ENCODE measurements at places on chromosomes 2 and 18.

GRCh38 chr2:206557321-206557720 is 85.0 kb upstream of the FAM237A start:
- DNase-seq = no peak

DNA sequence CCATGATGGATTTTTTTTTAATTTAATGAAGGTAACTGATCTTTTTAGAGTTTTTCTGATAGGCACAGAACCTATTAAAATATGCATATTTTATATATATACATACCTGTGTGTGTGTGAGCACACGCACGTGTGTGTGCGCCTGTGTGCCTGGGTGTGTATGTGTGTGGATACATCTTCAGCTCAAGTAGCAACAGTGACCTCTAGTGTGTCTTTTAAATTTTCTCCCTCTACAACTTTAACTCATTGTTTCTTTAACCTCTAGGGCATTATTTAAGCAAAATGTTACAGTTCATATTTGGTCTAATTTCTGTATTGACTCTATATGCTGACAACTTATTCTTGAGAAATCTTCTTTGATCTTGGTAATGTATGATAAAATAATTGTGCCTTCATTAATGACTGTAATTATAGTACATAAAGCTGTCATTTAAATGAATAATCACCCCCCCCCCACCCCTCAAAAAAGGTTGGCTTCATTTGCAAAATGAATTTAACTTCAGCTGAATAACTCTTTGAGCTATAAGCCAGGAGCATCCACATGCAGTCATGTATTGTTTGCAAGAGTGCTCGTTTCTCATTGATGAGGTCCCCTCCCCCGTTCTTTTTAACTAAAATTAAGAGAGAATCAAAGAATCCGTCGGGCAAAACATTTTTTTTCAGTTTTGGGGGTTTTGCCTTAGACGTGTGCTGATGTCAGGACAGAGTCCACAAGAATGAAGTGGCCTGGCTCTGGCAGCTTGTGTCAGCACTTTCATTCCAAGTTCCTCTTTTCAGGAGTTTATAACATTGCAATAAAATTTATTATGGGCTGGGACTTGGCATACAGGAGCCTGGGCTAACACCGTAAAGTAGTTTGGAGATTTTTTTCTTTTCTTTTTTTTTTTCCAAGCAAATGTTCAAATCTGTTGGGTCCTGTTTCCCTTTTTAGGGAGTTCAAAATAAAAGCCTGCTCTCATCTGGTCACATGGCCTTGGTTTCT is 80.0 kb downstream of the ETAA1 start:
- no peak for DNase-seq

DNA sequence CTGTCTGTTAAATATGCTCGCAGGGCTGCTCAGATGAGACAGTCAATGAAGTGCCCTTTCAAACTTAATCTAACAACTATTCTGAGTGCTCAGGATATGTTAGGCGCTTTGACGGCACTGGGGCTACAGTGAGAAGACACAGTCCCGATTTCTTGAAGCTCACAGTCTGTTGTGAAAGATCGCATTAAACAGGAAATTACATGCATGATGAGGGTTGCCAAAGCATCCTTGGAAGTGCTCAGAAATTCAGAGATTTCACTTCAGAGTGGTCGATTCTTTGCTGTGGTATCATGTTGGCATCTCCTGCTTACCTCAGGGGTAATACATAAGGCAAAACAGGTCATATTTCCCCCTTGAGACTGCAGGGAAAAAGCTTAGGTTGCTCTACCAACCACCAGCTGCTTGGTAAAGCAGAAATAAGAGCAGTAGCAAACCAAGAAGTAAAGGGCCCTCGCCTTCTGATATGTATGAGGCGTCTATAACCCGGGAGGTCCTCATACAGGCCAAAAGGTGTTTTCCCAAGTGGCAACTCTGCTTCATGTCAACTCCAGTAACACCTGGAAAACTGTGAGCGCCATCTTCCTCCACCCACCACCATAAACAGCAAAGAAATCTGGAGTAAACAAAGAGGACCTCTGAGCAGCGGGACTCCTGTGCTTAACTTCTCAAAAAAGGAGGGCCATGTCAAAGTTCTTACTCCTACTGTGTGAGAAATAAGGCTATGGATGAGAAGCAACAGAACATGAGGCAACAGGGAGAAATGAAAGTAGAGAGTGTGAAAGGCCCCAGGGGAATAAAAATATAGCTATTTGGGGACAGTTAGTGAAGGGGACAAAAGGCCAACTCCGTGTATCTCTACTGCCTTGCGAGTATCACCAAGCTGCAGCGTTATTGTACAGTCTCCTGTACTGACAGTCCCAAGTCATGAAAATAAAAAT is 79.3 kb downstream of the CLHC1 start:
- no peak for DNase-seq

GRCh38 chr2:10575609-10576280 is 114.0 kb downstream of the NOL10 start:
- no peak for DNase-seq

DNA sequence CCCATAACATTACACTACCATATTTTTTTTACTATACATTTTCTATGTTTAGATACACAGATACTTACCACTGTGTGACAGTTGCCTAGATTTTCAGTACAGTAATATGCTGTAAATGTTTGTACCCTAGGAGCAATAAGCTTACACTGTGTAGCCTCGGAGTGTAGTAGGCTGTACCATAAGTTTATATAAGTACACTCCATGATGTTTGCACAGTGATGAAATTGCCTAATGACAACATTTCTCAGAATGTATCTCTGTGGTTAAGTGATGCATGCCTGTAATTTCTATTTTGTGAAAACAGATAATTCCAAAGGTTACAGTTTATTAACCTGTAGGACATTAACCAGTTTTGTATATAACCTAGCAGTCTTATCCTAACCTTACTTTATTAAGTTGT is 128.1 kb upstream of the RBMS1 start:
- no peak for DNase-seq

All from stimulated activated CD4-positive, alpha-beta T cell treated with anti-CD3 and anti-CD28 coated beads, Interleukin-15, amount 100 ng/mL, for 48 hours (primary cell).